Stimulated activated CD8-positive, alpha-beta memory T cell treated with anti-CD3 and anti-CD28 coated beads, Interleukin-7, amount 100 ng/mL, for 1 hour (primary cell): ENCODE measurements at places on chromosomes 6 and 20.

GRCh38 chr6:108027056-108027455 is 47.5 kb downstream of the OSTM1 start:
- DNase-seq: no peak

DNA sequence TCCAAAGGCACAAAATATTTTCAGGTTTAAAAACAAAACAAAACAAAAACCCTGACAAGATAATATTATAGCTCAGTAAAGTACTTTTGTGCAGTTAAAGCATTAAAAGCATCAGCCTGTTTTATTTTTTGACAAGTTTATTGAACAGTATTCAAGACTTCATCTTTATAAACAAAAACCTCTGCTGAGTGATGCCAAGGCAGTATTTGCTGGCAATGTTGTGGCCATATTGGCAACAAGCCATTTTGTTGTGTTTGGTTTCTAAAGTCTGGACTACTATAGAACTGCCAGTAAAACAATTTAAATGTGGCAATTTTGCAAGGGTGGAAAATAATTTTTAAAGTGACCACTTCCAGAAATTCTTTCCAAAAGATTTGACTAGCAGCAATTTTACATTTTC is 15.9 kb downstream of the CPNE1 start:
- no peak for DNase-seq

GRCh38 chr6:162639951-162640350 is 87.6 kb downstream of the PRKN start:
- DNase-seq: no peak

DNA sequence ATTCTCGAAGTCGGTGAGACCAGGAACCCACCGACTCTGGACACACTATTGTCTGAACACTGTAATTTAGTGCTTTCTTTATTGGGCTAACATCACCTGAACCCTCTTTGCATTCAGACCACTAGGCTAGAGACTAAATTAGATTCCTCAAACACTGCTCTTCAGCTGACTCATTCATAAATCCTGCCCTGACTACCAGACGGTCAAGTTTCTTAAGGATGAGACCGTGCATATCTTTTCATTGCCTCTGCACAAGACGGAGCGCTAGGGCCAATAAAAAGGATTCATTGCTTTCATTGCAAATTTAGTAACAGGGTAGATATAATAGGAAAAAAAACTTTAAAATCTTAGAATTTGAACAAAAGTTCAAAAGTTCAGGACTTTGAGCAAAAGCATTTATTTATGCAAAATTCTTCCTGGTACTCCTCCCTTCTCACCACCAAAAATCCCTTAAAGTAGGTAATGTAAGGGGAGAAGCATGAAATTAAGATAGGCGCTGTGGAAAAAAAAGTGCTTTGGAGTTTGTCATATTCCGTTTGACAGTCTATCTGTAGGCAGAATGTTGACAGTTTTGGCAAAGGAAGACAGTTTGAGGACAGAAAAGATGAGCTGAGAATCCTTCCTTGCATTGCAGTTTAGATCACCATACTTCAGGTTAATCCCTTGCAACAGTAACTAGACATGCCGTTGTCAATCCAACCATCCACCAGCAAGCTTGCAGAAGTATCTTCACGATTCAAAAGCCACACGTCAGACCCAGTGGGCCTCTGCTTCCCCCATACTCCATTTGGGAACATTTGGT is 328.6 kb upstream of the JARID2 start:
- DNase-seq: no peak

DNA sequence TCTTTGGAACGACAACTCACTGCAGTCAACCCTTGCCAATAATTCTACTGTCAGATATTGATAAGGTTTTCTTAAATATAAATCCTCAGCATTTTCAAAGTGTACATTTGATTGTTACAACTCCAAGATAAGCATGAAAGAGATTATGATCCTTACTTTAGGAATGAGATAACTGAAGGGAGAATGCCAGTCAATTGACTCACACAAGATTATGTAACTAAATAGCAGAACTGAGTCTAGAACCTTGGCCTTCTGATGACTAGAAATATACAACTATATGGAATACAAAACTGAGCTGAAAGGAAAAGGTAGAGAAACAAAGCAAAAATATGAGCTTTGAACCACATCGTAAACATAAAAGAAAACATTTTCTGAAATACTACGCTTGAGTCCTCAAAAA is 26.9 kb upstream of the STXBP5 start:
- no peak for DNase-seq

DNA sequence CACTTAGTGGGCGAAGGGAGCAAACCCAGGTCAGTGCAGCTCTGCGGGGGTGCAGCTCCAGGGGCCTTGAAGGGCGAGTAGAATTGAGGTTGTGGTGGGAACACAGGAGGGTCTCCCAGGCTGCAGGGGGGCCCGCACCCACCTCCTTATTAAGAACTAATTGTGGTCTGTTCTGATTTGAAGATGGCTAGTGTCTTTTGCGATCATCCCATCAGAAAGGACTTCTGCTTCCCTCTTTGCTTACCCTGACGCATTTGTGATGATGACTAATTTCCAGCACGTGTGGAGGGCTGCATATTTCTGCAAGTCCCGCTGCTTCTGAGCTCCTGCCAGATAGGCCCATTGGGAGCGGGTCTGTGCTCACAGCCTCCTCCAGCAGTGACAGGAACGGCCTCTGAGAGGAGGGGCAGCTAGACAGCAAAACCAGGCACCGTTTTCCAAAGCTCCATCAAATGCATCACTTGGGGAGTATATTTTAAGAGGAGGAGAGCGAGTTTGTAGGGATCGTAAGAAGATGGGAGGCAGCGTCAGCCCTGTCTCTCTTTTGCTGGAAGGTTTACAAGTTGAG is 268.9 kb downstream of the CDH4 start:
- DNase-seq: no peak

DNA sequence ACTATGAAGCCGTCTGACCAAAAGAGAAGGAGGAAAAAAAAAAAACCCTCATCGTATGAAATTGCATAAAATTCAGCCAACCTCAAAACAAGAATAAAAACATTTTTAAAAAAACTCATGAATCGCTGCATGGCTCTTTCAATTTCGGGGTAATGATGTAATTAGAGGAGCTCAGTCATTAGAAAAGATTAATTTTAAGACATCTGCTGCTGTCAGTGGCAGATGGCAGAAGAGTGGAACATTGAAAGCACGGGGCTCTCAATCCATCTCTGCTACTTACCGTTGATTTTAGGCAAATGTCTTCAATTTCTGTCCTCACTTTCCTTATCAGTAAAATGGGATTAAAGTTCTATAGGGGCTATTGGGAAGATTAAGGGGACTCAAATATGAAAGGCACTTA is 79.1 kb downstream of the EYA2 start:
- no peak for DNase-seq

DNA sequence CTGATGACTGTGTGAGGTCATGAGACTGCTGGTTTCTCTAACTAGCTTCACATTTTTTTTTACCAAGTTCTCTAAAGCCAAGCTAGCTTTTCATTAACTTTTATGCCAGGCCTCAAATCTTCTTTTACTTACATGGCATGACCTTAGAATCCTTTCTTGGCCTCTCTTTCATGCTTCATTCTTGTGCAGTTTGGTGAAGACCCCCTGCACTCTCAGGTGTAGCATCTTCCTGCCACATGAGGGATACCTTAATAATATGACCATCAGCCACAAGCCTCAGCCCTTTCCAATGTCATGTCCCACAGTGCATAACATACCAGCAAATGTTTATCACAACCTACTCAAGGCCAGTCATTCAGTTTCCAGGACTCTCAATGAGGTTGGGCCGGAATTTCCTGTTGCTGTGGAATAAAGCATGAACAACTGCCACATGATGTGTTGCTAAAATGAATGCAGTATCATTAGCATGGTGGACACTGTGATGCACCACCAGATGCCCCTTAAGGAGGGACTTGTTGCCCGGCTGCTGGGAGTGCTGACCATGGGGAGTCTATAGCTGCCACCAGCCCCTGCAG is 72.2 kb downstream of the RIN2 start:
- DNase-seq: no peak

GRCh38 chr6:106220485-106220884 is 105.1 kb downstream of the ATG5 start:
- no peak for DNase-seq

DNA sequence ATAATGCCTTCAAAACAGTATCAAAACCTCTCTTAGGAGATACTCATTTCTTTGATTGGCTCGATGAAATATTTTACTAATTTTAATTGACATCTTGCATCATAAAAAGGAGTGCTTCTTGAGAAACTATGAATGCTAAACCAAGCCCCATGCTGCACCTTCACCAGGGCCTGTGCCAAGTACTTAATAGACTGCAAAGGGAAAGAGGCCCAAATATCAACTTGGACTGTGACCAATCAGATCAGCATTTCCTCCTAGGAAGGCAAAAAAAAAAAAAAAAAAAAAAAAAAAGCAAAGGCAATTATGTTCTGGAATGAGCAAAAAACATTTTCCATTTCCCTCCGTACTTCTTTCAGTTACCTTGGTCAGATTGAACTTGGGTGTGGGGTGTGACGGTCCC is 253.0 kb upstream of the SOX4 start:
- no peak for DNase-seq

GRCh38 chr6:119482850-119483285 is 133.3 kb upstream of the MAN1A1 start:
- no peak for DNase-seq
